ENCODE measurements at places on chromosomes 11 and 22. TPM values are rescaled to one million over a fixed set of nuclear protein-coding genes. Genes with fewer than 3 reads are reported as not detected.

Gene PIWIL4
- total RNA-seq = 4.4 TPM

Gene OR56A1
- total RNA-seq = 0.05 TPM

Gene RBFOX2
- total RNA-seq = 124 TPM

Gene CNTF
- 2.3 TPM for total RNA-seq

Gene SYT9
- not detected for total RNA-seq

Gene IRAG1
- total RNA-seq = 366 TPM

Gene NECTIN1
- 10.6 TPM for total RNA-seq

Gene GRAP2
- 2.0 TPM for total RNA-seq

- DNase-seq = no peak
Observed at GRCh38 chr11:78737891-78738290, 163.2 kb upstream of the NARS2 start.

DNA sequence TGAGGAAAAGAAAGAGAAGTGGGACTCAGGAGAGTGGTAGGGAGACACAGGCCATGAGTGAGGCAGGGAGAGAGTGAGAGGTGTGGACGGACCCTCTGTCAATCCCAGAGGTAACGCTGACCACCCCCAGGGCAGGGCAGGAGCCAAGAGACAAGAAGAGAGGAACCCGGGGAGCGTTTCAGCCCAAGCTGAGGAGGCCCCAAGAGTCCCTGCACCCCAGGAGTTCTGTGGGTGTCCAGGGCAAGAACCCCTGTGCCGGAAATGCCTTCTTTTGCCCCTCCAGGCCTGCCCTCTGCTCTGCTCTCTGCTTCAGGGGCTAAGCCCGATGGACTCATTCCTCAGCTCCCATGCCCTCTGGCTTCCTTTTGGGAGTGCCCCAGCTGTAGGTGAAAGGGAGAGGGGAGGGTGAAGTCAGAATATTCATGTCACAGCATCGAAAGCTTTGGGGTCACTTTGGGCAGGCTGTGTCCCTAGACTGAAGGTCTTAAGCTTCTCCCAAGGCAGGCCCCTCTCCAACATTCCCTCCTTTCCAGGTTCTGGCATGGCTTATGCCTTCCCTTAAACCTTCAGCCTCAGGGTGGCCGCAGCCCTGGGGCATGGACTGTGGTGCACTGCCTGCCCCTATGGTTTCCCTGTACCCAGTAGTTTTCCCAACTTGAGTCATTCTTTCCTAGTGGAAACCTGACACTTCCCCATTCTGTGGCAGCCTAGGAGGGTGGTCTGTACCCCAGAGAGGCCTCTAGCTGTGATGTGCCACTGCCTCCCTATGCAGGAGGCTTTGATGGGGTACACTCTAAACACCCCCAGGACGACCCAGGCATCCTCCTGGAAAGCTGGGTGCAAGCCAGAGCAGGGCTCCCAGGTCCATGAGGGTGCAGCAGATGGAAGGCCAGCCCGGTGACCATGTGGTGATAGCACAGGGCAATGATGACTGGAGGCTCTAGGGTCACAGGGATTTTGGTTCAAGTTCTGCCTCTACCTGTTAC lies 27.1 kb downstream of the MYEOV start:
- peak; percentile 45 for DNase-seq

DNA sequence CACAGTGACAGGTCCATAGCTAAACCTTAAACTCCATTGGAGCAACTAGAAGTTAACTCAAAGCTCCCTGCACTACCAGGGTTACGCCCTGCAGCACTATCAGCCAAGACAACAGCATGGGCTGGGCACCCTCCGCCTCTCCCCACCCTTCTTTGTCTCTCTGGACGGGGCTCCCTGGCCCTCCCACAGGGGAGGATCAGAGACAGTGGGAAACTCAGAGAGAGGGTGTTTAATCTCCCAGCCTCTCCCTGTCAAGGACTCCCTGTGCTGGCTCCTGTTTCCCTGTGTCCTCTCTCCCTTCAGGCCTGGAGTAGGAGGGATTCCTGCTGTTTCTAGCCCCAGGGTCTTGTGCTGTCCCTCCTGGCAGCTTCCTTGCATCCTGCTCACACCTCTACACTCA lies 56.9 kb upstream of the CSNK2A3 start:
- no peak for DNase-seq

- DNase-seq = no peak
Observed at GRCh38 chr11:117532568-117532967, 204.9 kb downstream of the CEP164 start.

- DNase-seq = no peak
Observed at GRCh38 chr11:66933531-66933930, 24.7 kb downstream of the PC start.

DNA sequence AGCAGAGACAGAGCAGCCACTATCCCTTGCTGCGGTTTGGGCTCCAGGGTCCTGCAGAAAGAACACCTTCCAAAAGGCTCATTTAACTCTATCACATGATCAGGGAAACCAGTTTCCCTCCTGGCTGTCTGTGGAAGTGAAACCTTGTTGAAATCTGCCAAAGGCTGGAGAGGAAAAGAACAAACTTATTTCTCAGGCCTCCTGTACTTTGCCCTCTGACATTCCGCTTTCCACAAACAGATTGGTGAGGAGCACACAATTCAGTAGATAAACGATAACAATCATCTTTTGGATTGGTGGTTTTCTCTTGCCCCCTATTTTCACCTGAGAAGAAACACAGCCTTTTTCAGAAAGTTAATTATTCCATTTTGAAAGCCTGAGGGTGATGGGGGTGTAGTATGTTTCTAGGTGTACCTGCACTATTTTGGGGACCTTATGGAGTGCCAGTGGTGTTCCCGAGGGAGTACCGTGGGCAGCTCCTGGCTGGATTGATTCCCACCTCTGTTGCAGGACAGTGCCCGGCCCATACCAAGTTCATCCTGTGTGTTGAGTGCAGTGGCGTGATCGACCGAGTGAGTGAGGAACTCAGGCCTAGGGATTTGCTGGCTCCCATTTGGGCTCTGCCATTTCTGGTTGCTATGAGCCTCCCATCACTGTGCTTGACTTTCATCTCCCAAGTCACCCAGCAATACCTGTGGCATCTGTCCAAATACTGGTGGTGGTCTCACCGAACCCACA lies 102.0 kb downstream of the TBC1D22A start:
- DNase-seq = no peak

DNA sequence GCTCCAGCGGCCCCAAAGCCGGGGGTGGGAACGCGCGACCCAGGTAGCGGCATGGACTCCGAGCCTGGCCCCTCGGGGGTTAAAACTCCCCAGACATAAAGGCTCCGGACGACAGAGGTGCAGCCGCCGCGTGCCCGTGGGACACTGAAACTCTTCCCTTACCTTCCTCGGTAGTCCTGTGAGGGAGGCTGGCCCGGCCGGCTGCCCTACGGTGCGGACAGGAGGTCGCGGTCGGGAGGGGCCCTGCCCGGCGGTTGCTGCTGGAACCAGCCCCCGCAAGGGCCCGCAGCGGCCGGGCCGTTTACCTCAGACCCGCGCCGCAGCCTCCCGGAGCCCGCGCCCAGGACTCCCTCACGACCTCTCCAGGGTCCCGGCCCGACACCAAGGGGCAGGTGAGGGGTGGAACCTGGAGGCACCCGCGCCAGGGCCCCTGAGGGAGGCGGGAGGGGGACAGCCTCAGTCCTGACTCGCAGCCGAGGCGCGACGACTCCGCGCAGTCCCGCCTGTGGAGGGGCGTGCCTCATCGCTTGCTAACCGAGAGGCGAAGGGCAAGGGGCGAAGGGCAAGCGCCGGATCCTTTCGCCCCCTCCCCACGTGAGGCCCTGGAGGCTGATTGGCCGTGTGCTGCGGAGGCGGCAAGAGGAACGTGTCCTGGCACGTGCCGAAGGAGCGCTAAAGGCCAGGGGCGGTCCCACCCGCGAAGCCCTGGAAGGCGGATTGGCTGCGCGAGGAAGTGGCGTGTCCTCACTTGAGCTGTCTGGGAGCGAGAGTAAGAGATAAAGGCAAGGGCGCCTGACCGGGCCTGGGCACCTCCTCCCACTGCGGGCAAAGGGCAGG lies at the start of gene UPB1:
TSS of gene UPB1 (plus strand) at position 805 of the 837 bp plus-strand sequence. CDS start 72 bp downstream, outside the sequence.
- no peak for DNase-seq

- DNase-seq = no peak
Observed at GRCh38 chr11:20013346-20014066, 146.8 kb downstream of the DBX1 start.

- peak; percentile 44 for DNase-seq
Observed at GRCh38 chr11:44623341-44623730, 57.9 kb downstream of the CD82 start.

GRCh38 chr11:84224042-84224441 lies 937.9 kb upstream of the CCDC90B start:
- DNase-seq = no peak

DNA sequence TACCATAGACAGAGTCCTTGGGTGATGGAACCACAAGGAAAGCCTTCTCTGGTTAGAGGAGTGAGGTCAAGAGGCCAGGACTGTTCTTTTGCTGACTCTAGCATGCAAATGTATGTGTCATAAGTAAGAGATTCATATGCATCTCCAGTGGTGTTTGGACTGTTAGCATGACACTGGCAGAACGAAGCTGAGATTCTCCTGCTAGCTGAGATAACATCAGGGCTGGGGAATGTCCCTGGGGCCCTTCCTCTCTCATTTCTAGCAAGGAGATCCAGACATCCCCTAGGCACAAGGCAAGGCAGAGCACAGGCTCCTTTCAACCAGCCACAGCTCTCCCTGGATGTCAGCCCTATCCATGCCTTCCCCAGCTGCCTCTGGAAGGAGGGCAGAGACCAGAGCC lies 711.3 kb downstream of the OPCML start:
- no peak for DNase-seq

- peak; percentile 88 for DNase-seq
Observed at GRCh38 chr22:31044262-31044861, 36.8 kb upstream of the SMTN start.

DNA sequence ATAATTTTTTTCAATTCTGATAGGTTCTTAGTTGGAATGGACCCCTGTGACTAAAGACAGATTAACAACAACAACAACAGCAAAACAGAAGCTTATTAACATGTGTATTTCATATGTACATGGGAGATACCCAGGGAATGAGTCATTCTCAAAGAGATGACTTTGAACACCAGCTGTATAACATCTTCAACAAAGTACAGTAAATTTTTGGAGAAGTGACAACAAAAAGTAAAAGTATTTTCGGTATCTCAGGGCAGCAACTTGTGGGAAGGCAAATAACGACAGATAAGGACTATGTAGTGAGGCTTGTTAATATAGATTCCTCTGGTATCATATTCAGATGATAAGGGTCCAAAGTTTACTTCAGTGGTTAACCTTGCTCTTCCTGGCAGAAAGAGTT lies 573.4 kb upstream of the RAG2 start:
- DNase-seq = no peak

DNA sequence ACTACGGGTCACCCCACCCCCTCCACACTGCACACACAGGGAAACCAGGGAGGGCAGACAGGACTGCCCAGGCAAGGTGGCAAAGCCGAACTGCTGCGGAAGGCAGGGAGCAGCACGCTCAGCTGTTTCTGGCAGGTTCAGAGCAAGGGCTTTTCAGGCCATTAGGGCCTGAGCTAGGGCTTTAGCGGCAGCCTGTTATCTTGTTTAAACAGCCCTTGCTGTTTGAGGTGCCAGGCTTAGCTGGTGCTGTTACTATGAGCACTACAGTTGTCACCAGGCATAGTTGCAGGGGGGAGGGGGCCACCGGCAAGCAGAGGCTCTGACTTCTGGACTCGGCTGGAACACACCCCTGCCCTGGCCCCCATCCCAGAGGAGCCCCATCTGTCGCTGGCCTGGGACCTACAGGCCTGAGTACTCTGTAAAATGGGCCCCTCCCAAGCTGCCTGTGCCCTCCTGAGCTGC lies 34.9 kb downstream of the RSPH14 start:
- no peak for DNase-seq

GRCh38 chr11:71500601-71501021 lies 26.5 kb upstream of the KRTAP5-7 start:
- peak; percentile 44 for DNase-seq

- DNase-seq = no peak
Observed at GRCh38 chr11:115678942-115679341, 174.7 kb upstream of the CADM1 start.

- no peak for DNase-seq
Observed at GRCh38 chr22:29112121-29112520, 39.3 kb downstream of the KREMEN1 start.

DNA sequence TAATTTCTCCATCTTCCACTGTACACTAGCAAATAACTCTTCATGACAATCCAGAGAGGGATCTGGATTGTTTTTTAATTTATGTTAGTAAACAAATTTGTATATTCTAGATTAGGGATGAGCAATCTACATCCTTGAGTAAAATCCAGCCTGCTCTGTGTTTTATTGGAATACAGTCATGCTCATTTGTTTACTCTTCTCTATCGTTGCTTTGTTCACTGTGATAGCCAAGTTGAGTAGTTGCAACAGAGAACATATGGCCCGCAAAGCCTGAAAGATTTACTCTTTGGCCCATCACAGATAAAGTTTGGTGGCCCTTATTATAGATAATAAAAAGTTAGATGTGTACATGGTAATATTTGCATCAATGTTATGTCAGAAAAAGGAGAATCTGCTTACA lies 6.2 kb upstream of the BLID start:
- no peak for DNase-seq

GRCh38 chr22:25388866-25389540 lies 169.6 kb downstream of the CRYBB2 start:
- DNase-seq = no peak

- no peak for DNase-seq
Observed at GRCh38 chr11:47415091-47415854, 6.9 kb downstream of the SLC39A13 start.

- no peak for DNase-seq
Observed at GRCh38 chr22:36577019-36577418, 48.1 kb upstream of the EIF3D start.

DNA sequence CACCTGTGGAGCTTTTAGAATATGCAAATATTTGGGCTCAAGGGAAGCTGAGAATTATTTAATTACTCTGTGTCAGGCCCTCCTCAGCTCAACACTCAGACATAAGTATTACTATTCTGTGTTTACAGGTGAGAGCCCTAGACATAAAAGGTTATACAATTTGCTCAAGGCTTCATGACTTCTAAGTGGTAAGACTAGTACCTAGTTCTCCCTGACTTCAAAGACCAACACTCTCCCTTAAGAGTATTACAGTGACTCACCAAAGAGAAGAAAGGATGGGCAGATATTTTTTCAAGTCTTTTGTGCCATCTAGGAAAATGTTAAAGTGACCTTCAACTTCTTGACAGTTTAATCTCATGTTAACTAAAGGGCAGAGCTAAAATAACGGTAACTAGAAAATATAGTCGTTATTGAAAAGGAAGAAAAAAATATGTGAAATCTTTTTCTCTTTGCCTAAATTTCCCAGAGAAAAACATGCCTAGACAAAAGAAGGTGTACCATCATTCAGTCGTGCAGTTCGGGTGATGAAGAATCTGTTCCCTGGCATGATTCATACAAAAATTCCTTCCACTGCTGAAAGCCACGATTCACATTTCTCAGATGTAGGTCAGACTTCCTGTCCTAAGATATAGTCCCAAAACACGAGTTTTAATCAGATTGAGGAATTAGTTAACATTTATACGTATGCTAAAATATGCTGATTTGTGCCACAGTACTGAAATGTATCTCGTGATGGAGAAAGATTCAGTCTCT lies 849.1 kb upstream of the API5 start:
- no peak for DNase-seq

- DNase-seq = no peak
Observed at GRCh38 chr22:30628491-30628890, 7.1 kb upstream of the SLC35E4 start.

Data from posterior vena cava (tissue), 2 donors.